Ovary (tissue), 10 donors: ENCODE measurements at places on chromosomes 3 and 15.
A peak's percentile ranks its signal among the peaks of the same experiment; 100 is the strongest.

DNA sequence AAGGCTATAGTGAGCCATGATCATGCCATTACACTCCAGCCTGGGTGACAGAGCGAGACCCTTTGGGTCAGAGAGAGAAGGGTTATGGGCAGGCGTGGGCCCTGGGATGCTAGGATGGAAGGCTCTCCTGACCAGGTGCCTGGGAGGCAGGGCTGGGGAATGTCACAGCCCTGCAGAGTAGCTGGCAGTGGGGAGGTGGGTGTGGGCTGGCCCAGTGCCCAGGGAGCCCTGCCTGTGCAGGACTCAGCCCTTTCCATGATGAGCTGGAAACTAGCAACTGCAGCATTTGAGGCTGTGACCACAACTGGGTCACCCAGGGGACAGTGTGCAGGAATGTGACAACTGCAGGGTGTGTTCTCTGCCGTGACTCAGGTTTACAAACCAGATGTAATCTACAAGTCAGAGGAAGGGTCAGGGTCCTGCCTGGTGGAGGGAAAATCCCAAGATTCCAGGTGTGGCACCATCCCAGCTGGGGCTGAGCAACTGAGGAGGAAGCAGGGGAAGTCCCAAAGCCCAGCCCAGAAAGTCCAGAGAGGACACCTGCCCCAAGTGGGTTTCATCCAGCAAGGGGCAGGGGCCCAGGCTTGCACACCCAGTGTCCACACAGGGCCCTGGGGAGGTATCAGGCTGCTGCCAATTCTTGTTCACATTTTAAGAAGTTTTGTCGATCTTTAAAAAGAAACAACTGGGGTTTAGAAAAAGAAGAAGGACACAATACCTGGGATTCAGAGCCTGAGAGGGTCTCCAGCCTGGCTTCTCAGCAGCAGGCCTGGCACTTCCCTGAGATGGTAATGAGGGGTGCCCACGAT, 45.5 kb downstream of the SLC28A1 start:
- no peak for DNase-seq

- no peak for DNase-seq
These were observed 76.1 kb upstream of the CMSS1 start for GRCh38 chr3:99741588-99741987.

DNA sequence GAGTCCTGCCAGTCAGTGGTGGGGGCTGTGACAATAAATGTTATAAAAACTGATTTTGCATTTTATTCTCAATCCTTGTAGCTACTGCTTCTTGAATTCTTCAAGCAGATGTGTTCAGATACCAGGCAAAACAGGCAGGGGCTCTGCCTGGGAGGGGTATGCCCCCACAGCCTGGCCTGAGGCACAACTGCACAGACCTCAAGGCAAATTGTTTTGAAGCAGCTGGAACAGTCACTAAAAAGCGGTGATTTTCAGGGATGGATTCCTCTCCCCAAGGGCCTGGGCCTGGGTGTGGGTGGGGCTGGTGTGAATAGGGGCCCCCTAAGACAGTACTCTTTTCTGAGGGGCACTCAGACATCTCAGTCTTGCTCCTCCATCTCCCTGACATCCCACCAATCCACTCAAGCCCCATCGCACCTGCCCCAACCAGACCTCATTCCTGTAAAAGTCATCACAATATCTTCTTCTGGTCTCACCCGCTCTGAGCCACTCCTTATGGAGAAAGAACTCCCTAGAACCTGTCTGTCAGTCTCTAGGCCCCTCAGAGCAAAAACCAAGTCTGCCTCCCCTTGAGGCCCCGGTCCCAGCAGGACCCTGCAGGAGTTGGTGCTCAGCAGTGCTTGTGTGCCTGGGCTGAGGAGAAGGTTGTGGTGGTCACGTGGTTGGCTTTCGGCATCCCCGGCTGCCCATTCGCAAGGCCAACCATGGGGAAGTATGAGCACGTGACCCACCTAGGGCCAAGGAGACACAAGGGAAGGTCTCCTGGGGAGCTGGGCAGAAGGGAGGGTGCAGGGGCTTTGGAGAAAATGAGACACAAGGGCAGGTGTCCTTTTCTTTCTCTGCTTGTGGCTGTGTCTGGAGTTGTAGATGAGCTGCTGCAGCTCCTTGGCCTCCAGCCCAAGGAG, 2.9 kb upstream of the PSTPIP1 start:
- DNase-seq = no peak

- DNase-seq = no peak
These were observed 16.8 kb downstream of the HDAC11 start for GRCh38 chr3:13496879-13497278.

DNA sequence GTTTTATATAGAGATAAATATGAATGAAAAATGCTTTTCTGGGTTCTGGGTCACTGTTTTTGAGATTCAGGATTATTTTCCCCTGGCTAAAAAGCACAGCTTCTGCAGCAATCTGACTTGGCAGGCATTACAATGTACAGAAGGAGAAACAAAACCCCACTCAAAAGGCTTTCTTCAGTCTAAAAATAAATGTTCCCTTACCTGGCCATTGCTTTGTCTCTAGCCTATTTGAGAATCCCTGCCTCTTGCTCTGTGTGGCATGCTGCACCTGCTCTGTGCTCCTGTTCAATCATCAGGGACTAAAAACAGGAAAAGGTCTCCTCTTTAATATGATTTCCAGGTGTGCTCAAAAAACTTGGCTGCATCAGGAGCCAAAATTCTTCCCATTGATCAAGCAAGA, 187.4 kb upstream of the STAC start:
- DNase-seq = no peak

DNA sequence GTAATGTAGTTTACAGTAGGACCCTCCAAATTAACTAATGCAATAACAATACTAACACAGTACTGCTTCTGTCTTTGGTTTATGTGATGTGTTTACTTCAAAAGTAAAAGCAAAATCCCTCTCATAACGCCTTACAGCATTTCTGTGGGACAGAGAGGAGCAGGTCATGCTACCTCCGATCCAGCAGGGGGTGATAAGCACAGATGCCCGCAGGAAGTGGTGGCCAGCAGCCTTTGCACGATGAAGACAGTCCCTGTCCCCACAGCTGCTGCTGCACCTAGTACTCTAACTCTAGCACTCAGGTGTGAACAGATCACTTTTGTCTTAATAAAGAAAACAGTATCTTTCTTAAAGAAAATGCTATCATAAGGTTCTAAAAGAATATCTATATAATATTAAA, 38.3 kb downstream of the ANO10 start:
- DNase-seq = no peak

- no peak for DNase-seq
These were observed 31.1 kb downstream of the VGLL4 start for GRCh38 chr3:11612515-11613188.

DNA sequence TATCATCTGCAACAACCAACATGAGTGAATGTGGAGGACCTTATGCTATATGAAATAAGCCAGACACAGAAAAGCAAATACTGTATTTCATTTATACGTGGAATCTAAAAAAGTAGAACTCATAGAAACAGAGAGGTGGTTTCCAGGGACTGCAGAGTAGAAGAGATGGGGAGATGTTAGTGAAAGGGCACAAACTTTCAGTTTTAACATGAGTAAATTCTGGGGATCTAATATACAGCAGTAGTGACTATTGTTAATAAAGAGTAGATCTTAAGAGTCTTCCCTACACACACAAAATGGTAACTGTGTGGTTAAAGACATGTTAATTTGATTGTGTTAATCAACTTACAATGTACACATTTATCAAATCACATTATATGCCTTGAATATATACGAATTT, 20.9 kb upstream of the MELTF start:
- no peak for DNase-seq

DNA sequence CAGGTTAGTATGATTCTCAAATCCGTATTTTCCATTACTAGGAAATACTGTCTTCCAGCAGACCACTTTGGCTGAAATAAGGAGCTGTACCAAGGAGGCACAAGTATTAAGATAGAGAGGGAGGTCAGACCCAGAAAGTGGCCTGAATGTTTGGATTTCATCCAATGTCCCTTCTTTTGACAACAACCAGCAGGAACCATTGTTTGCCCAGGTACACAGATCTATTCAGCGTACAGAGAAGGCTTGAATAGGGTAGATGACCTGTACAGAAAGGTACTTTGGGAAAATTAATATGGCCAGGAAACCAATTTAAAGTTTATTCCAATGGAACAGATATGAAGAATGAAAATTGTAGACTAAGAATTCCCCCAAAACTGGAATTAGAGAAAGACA, 12.6 kb downstream of the MTHFS start:
- DNase-seq = no peak

DNA sequence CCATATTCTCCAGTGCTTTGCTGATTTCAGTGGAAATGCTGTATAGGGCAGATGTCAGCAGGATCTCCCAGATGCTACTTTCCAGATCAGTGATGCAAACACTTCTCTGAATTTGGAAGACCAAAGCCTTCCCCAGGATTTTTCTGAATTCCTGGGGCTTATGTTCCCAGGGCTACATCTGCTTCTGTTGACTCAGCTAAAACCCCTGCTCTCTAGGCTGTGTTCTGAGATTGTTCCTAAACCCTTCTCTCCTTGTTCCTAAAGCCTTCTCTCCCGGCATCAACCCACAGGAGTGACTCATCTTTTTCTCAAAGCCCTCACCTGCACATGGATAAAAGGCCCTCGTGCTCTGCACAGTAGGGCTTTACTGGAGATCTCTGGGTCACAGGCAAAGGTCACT, 35.5 kb downstream of the FAH start:
- DNase-seq = no peak

DNA sequence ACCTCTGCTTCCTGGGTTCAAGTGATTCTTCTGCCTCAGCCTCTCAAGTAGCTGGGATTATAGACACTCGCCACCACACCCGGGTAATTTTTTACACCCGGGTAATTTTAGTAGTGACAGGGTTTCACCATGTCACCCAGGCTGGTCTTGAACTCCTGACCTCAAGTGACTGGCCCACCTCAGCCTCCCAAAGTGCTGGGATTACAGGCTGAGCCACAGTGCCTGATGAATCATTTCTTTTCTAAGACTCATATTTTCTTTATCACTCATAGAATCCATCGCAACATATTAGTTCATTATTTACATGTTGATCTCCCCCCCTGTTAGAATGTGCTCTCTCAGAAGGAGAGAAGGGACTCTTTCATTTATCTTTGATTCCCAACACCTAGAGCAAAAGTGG, 109.5 kb upstream of the PTPRG start:
- no peak for DNase-seq

GRCh38 chr3:21750080-21750696, 822 bp downstream of the ZNF385D start:
- DNase-seq = no peak

DNA sequence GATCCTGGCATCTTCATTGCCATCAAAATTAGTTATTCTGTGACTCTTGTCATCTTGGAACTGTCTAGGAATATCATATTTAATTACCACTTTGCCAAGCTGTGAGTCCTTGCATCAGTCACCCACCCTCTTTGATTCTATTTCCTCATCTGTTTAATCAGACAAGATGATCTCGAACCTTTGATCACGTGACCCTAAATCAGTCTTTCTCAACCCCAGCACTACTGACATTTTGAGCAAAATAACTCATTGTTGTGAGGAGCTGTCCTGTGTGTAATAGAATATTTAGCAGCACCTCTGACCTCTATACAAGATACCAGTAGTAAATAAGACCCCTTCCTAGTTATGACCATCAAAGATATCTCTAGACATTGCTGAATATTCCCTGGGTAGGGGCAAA, 343.4 kb upstream of the ARPP21 start:
- DNase-seq = no peak

GRCh38 chr3:13624671-13625125, 75.8 kb downstream of the FBLN2 start:
- DNase-seq = no peak

DNA sequence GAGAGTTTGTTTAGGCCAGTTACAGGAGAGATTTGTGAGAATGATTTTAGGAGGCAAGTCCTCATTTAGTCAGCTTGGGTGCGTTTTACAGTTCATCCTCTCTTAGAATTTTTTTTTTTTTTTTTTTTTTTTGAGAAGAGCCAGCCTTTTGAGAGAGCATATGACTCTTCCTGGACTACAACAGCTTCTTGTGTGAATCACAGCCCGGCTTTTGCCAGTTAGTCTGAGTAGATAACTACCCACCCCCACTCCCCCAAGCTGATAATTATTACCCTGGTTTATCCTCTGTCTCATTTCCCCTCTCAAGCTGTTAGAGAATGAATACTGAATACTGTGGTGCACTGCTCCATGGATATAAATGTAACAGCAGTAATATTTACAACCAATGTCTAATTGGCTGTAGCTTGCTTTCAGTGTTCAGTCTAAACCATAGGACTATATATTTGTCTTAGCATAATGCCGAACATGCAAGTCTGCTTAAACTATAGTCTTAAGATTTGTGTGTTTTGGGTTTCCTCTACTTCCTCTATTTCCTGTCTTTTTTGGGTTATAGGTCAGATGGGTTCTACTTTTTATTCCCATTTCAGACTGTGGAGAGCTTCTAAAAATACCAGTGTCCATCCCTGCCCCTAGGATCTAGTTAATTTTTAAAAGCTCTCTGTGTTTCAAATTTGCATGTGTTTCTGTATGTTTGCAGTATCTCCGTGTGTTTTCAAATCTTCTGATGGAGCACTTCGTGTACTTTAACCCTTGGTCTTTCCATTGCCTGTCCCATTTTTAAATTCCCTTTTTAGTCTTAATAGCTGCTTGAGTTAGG, 8.0 kb downstream of the CHD2 start:
- DNase-seq = peak; percentile 78

DNA sequence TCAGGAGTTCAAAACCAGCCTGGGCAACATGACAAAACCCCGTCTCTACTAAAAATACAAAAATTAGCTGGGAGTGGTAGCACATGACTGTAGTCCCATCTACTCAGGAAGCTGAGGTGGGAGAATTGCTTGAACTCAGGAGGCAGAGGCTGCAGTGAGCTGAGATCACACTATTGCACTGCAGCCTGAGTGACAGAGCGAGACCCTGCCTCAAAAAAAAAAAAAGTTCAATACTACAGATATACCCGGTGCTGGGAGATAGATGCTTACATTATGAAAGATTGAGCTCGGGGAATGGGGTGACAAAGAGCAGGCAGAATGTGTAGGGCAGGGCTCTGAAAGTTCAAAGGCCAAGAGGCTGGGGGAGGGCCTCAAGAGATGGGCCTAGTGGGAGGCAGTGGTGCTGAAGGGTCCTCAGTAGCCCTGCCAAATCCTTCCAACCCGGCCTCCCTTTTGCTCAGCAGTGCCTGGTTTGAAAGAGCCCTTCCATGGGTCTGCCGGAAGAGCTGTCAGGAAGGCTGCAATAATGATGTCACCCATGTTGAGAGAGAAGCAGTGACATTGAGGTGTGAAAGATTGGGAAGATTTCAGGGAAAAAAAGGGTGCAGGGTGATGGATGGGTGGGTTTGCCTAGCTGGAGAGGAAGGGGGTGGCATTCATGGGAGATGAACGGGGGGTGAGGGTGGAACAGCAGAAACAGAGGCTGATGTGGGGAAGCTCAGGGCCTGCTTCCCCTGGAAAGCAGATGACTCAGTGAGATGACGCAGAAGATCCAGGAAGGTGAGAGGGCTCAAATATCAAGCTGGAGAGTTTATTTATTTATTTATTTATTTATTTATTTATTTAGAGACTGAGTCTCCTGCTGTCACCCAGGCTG, 20.0 kb upstream of the IREB2 start:
- DNase-seq = no peak

GRCh38 chr15:51172193-51172592, 77.5 kb upstream of the TNFAIP8L3 start:
- no peak for DNase-seq

- no peak for DNase-seq
These were observed 18.3 kb upstream of the NUDT16 start for GRCh38 chr3:131363275-131363674.

GRCh38 chr3:40588406-40588805, 63.6 kb downstream of the ZNF621 start:
- no peak for DNase-seq
